Femur (tissue), 1 donor: ENCODE measurements at places on chromosomes 2 and 18.

GRCh38 chr2:154697418-154698252 lies 860 bp upstream of the KCNJ3 start:
- DNase-seq = peak; percentile 38

DNA sequence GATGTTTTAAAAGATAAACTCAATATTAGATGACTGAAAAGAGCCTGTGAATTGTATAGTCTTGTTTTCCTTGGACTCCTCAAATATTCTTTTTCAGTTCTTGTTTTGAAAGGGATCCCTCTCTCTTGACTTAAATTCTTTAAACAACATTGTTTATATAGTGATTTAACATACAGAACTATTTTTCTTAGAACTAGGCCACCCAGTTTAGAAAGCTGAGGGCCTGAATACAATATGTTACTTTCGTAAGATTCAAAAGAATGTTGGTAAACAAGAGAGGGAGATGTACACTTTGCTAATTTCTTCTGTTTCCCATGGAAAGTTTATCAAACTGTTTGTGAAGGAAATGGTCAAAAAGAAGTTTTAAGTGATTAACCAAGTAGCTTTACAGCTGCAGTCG lies 5.5 kb upstream of the TSPYL6 start:
- DNase-seq = no peak

DNA sequence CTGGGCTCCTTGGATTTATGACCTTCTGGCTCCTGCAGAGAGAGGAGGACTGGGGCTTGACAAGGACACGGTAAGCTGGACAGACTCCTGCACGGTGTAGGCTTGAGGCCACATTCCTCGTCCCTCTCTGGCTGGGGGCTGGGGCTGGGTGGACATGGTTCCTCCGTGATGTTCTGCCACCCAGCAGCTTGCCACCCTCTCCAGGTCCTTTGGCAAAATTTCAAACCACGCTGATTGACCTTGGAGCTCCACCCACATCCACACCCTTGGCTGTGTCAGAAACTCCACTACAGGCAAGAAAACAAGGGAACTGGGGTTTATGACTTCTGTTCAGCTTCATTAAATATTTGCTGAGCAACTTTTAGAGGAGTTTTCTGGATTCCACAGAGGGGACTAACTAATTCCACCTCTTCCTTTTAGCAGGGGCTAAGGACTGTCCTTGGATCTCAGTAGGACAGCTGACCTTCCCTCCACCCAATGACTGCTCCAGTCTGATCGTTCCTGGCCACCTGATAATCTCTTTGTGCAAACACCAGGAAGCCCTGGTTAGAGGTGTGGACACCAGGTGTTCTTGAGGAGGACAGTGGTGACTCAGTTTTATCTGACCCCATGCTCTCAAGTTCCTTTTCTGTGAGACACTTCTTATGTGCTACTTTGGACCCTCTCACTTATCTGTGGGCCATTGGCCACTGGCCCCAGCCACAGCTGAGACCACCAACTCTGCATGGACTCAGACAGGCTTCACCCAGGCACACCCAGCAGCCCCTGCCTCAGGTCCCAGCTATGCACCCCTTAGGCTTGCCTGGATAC lies 29.3 kb downstream of the GPR55 start:
- DNase-seq = peak; percentile 4

DNA sequence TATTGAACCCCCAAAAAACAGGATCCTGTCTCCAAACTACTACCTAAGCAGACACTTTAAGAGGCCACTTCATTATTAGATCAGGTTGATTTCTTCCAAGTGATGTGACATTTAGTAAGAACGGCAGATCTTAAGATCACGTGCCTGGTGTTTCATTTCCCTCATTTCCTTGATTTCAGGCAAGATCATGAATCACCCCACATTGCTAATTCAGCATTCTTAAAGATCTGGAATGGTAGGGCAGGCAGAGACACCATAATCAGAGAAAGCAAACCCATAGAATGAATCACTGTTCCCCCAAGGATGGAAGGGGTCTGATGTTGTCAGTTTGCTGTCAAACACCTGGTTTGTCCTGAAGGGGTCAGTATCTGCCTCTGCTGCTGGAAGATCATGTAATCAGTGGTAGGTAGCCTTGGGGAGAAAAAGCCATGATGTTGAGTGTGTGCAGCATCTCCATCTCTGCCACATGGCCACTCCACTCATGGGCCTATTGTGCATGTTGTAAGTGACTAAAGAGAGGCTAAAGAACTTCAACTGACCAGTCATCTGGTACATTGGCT lies 133.9 kb downstream of the ARHGAP15 start:
- DNase-seq = no peak

DNA sequence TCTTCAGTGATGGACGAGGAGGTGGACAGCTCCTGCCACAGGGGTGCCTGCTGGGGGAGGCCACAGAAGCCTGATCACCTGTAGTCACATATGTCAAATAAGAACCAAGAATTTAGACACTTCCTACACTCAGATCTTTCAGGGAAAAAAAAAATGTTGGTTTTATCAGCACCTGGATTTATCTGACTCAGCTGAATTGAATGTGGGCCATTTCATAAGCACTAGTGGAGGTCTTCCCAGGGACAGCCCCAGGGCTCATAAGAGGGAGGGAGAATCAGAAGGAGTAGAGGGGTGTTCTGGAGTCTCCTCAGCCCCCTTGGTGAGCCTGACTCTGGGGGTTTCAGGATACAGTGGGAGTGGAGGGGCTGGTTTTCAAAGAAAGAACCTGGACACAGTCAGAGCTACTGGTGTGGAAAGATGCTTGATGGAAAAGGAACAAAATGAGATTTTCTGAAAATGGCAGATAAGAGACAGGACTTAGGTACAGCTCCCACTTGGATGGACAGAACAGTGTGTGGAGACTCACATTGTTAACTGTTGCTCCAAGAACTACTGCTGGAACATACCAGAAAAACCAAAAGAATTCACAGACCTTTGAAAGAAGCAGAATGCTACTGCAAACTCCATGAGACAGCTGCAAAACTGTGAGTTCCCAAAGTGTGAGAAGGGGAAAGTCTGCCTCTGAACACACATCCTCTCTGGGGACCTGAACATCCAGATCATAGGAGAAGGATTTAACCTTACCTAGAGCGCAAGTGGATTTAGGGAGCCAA lies 45.4 kb downstream of the LCT start:
- DNase-seq = no peak

DNA sequence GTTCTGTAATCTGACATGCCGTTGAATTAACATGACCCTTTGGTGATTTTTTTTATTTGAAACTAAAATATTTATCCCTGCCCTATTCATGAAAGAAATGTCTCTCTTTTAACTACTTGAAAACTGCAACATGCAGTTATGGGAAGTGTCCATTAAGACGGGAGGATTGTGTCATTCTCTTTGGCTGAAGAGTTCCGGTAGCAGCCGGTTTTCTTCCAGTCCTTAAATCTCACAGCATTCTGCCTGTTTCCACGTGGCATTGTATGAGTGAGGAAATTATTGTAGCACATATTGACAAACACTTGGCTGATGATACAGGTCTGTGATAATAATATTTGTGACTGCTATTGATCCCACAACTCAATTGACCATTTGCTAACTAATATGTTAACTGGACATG lies 509.6 kb upstream of the POU3F3 start:
- DNase-seq = no peak

- DNase-seq = no peak
Measured at GRCh38 chr2:207704671-207705070, 6.8 kb upstream of the CCNYL1 start.

- DNase-seq = no peak
Measured at GRCh38 chr18:6605115-6605869, 124.2 kb upstream of the ARHGAP28 start.

GRCh38 chr2:190717764-190718651 lies 69.1 kb downstream of the NAB1 start:
- DNase-seq = no peak

GRCh38 chr2:179532863-179533278 lies 268.2 kb upstream of the SESTD1 start:
- no peak for DNase-seq

DNA sequence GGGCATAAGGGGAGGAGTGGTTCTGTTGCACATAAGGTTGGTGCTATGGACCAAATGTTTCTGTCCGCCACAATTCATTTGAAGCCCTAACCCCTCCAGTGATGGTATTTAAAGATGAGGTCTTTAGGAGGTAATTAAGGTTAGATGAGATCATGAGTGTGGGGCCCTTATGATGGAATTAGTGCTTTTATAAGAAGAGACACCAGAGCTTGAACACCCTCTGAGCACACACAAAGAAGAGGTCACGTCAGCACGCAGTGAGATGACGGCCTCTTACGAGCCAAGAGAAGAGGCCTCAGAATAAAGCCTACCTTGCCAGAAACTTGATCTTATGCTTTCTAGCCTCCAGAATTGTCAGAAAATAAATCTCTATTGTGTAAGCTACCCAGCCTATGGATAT lies 386.4 kb upstream of the CYRIA start:
- DNase-seq = no peak

DNA sequence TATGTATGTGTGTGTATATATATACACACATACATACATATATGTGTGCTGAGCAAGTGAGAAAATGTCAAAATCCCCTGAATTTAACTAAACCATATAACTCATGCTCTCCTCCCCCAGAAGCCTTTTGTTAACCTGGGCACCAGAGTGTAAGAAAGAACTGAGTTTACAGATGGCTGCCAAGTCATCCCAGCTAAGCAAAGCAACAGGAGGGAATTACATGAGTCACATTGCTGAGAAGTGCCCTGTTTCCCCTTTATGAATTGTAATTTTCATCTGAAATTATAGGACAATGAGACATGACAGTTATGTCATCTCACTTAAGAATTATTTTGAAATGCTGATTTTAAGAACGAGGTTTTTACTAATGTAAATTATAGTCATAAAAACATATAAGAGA lies 29.9 kb downstream of the SCN7A start:
- no peak for DNase-seq

DNA sequence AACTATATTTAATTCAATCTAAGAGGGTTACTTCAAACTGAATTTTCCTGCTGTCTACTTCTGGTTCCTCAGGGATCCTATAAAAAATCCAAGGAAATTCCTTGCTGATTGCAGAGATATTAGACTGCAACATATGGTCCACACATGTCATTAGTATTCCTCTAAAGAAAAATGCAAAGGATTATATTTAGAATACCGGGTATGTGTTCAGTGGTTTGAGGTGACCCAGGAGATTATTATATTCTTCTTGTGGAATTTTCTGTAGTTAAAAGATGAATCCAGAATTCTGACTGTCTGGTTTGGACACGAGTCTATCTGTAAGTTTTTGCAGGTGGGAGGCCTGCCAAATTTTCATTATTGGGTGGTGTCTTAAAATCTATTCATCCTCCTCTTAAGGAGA lies 18.2 kb downstream of the HOXD1 start:
- no peak for DNase-seq

DNA sequence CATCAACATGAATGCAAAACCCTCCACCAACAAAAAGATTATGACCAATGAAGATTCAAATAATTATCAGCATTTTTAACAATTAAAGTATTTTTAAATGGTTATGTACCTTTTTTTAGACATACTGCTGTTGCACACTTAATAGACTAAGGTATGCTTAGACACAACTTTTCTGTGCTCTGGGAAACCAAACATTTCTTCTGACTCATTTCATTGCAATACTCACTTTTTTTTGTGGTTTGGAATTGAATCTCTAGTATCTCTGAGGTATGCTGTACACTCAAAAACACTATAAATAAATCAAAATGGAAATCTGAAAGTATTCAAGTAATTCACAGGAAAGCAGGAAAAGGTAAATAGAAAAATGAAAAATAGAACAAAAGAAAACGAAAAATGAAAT lies 247.9 kb upstream of the POU3F3 start:
- no peak for DNase-seq
